ENCODE measurements at places on chromosomes 6 and 20.
A peak's percentile ranks its signal among the peaks of the same experiment; 100 is the strongest.

DNA sequence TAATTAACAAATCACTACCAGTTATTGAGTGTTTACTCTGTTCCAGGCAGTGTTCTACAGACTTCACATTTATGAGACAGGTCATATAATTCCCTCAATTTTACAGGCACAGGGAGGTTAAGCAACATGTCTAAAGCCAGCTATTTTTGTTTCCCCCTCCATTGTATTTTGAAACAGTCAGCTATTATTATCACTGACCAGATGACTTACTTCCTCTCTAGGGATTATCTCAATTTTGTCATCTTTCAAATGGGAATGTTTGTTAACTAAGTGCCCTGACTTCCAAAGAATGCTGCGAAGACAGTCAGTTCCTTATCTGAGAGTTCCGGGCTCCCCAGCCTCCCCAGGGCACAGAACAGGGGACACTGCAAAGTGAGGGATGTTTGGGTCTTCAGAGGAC lies 5.6 kb upstream of the CNPY3 start:
- no peak for DNase-seq

- no peak for DNase-seq
These were observed 366.8 kb downstream of the TAF4 start for GRCh38 chr20:61698598-61699494.

- DNase-seq, result peak; percentile 78
These were observed at the start of gene ULBP1 for GRCh38 chr6:149963462-149964307. Gene ULBP1, plus strand, starts transcription at chr6:149963943. Its CDS starts 107 bp downstream, at chr6:149964050.

- no peak for DNase-seq
These were observed 963 bp downstream of the DDRGK1 start for GRCh38 chr20:3203315-3204123.

- no peak for DNase-seq
These were observed 329.6 kb downstream of the RNGTT start for GRCh38 chr6:88633782-88634181.

GRCh38 chr6:27684264-27685211 lies 211.6 kb upstream of the ZNF184 start:
- peak; percentile 39 for DNase-seq

DNA sequence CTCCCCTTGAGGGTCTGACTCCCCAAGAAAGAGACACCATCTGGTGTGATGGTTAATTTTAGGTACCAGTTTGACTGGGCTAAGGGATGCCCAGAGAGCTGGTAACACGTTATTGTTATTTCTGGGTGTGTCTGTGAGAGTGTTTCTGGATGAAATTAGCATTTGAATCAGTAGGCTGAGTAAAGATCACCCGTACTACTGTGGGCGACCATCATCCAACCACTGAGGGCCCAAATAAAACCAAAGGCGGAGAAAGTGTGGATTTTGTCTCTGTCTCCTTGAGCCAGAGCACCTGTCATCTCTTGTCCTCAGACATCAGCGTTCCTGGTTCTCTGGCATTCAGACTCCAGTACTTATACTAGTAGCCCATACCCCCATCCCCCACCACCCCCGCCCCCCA lies 7.9 kb upstream of the CNKSR3 start:
- DNase-seq, result no peak

DNA sequence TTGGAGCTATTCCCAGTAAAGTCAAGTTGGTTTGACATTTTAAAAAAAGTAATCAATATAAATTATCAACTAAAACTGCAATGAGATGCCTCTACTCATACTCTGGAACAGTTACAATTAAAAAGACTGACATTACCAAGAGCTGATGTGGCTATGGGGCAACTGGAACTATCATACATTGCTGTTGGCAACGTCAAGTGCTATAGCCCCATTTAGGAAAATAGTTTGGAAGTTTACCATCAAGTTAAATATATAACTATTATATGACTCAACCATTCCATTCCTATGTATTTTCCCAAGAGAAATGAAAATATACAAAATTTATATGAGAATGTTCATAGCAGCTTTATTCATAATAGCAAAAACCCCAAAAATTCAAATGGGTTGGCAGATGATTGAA lies 111.4 kb upstream of the HDGFL1 start:
- no peak for DNase-seq

GRCh38 chr20:12079490-12079889 lies 161.8 kb downstream of the BTBD3 start:
- no peak for DNase-seq

- no peak for DNase-seq
These were observed 19.9 kb downstream of the PXT1 start for GRCh38 chr6:36422714-36423100.

GRCh38 chr6:105272786-105273185 lies 93.0 kb upstream of the POPDC3 start:
- DNase-seq, result no peak

DNA sequence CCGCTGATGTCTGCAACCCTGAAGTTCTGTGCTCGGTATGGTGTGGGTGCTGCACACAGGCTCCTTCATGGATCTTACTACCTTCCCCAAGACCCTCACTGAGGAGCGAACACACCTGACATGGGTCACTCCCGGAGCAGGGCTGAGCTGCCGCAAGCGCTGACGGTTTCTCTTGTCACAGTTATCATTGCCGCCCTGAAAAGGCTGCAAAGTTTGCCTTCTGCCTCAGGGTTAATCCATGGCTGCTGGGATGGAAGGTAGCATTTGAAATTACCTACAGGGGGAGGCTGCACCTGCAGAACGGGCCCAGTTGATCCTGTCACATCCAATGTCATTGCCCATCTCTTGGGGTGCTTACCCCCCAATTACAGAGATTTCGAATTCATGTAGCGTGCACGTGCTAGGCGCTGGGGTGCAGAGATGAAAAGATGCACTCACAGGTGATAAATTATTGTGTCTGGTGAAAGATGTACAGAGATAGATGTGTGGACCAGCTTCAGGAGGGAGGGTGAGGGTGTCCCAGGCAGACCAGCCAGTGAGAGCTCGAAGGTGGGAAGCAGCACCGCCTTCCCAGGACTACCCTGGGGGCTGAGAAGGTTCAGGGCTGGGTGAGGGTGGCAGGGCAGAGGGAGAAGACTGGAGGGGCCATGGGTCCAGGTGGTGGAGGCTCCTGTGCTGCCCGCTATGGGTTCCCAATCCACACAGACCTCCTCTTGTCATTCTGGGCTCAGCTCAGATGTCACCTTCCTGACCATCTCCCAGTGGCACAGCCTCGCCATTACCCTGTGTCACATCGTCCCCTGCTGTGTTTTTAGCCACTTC lies 120.1 kb downstream of the SYCP2 start:
- DNase-seq, result no peak
